ENCODE measurements at places on chromosomes 4 and X.

DNA sequence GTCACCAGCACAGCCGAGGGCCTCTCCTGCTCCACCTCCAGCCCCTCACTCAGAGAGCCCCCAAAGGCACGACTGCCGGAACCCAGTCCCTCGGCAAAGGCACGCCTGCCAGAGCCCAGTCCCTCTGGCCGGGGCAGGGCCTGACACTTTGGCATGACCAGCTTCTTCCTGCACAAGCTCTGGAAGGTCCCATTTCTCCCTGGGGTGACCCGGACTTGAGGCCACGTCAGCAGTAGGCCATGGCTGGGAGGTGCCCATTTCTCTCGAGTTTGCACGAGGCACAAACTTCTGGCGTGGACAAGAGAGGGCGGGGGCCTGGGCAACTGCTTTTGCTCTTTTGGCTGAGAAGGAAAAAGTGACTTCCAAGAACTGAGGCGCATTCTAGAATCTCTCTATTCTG is 62.2 kb upstream of the GPR78 start:
- no peak for DNase-seq

DNA sequence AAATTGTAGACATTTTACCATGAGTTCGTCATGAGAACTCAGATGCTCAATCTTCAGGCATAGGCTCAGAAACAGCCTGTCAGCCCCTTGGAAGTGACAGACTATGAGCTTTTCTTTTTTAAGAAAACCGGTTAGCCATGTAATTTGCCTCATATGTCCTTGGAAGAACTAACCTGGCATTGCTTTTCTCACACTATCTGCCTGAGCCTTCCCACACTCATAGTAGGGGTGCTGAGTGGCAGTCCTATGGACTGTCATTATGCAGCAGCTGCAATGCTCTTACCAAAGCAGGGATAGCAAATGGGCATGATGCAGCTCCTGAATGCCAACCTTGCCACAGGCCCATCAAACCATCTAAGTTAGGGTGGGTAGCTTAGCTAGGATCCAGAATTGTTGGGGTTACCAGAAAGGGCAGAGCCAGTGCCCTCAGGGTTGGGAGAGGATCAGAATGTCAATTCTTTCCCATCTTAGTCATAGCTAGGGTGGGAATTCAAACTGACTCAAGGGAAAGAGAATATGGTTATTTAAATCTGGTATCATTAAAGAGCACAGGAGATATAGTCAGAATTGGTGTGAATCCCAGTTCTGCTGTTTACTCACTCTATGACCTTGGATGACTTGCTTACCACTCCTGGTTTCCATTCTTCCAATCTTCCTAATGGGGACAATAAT is 230.6 kb upstream of the CPEB2 start:
- DNase-seq, result no peak

DNA sequence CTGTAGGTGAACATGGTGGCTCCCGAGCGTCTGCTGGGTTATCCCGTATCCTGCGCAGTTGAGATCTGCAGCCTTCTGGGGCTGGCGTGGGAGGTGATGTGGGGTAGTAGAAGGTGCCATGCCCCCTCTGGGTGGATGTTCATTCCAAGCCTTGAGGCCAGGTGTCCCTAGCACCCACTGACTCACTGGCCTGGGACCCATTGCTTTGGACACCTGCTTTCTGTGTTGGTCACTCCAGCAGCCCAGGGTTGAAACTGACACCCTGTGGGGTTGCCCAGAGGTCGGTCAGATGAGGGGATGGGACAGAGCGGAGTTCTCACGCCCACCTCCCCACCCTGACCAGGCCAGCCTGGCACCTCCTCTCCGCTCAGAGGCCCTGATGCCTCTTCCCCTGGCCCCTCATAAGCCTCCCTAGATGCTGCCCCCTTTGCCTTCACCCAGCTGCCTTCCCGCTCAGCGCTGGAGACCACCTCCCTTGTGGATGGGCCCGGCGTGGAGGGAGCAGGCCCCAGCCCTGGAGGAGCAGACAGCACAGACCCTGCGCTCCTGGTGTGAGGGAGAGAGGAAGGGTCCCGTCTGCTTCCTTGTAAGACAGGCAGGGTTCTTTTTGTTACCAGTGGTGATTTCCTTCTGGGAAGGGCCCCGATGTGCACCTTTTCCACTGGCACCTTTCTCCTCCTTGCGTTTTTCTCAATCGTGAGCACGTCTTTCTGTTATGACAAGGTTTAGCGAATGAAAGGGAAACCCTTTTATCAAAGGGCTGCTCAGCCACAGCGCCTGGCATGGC is 2.0 kb downstream of the DOK7 start:
- DNase-seq, result no peak

DNA sequence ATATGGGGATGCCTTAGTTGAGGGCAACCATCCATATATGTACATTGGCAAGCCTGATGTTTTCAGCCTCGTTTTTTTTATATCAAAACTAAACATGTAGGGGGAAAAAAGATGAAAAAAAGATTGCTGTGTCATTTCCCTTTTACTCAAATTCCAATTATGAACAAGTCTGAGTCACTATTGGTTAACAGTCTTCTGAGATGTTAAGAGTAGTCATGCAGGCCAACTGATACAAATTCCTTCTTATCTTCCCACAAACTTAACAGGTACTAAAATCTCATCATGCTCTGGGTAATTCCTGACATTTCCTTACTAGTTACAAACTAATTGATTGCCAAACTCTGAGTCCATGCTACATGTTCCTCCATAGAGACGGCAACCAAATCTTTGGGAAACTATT is 222.1 kb downstream of the FRMPD4 start:
- DNase-seq, result peak; percentile 60

DNA sequence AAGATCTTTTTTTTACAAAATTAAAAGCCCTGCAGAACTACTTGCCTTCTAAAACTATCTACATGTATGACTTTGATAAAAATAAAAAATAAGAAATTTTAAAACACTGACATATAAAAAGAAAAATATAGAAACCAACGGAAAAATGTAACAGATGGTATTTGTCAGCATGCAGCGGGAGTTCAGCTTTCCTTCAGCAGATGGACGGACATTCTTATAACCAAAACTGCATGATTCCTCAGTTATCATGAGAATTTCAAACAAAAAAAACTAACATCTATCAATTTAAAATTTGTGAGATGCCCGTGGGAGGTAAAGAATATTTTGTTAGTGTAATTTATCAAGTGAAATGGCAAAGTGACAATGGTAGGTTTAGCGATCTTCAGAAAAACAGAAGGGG is 23.2 kb downstream of the RWDD4 start:
- DNase-seq, result no peak

GRCh38 chr4:52107336-52107735 is 56.2 kb downstream of the SPATA18 start:
- peak; percentile 33 for DNase-seq

DNA sequence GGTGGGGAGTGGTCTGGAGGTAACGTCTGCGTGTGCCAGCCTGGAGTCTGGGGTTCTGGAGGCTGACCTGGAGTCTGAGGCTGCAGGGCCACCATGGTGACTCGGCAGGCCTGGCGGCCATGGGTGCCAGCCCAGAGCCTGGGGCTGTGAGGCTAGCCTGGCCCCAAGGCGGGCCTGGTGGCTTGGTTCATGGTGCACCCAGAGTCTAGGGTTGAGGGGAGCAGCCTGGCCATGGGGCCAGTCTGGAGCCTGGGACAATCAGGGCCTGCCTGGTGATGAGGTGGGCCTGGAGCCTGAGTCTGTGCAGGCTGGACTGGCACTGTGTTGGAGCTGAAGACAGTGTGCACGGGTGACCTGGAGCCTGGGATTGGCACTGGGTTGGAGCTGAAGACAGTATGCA is 64.9 kb downstream of the CXorf49B start:
- DNase-seq, result no peak

DNA sequence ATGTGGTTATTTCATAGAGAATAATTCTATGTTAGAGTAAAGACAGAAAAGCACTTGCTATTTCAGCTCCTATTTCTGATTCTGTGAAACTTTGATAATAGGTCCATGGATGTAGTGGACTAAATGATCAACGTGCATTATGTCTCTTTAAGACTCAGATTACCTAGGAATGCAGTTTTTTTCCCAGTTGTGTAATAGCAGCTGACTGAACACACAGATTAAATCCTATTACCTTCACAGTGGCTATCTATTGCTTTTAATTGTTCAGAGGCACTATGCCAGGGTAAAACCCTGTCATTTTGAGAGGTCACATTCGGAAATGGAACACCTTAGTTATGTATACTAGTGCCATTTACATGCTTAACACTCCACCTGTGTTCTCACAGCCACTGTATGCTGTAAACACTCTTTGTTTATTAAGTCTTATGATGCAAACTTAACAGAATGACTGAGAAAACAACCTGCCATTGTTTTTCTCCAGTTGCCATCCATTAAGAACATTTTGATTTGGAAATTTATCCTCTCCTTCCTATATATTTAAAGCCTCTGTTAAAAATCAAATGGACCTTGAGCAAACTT is 70.5 kb downstream of the HPGD start:
- DNase-seq, result no peak

- no peak for DNase-seq
Measured at GRCh38 chrX:11535156-11535919, 130.4 kb downstream of the ARHGAP6 start.

Data from renal cortical epithelial cell (primary cell).